Mucosa of descending colon (tissue), 3 donors: ENCODE measurements at places on chromosomes 3 and 15.

GRCh38 chr3:122394173-122394572, 10.2 kb downstream of the FAM162A start:
- no peak for DNase-seq

DNA sequence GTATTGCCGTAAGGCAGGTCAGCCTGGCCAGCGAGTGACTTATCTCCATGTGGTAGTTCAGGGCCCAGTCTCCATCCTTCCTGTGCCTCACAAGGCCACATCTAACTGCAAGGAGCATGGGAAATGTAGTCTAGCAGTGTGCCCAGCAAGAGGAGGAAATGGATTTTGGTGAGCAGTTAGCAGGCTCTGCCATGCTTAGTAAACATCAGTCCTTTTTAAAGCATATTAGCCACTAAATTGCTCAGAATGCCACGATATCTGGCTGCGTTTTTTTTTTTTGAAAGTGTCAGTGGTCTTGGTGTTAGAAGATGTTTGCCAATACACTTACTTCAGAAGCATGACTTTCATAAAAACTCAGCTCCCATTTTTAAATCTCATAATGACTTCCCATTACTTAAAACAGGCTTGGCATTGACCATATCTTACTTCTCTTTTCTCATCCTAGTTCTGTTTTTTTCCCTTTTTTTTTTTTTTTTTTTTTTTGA, 470.2 kb upstream of the TPRG1 start:
- DNase-seq, result no peak

- peak; percentile 64 for DNase-seq
Observed at GRCh38 chr15:84840741-84841429, 23.7 kb downstream of the ALPK3 start.

GRCh38 chr3:18840535-18841137, 307.7 kb upstream of the KCNH8 start:
- no peak for DNase-seq

GRCh38 chr3:12822725-12823373, 18.5 kb downstream of the RPL32 start:
- DNase-seq, result no peak

GRCh38 chr3:141812586-141812985, 49.4 kb downstream of the GRK7 start:
- DNase-seq, result no peak

DNA sequence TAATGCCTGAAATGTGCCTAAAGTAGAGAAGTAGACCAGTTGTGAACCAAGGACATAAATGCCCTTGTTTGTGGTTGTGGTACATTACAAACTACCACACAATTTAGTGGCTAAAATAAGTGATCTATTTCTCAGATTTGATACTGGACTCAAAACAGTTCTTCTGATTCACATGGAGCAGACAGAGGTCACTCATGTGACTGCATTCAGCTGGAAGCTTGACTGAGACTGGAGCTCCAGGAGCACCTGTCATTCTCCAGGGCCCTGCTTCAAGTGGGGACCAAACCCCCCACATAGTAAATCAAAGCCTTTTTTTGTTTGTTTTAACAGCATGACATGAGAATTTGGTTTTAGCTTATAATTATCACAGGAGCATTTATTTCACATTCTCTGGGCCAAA, 301.2 kb downstream of the OXSM start:
- DNase-seq, result no peak

GRCh38 chr15:75076277-75076676, 52.9 kb downstream of the PPCDC start:
- DNase-seq, result no peak

- no peak for DNase-seq
Observed at GRCh38 chr15:50190166-50190570, 8.2 kb downstream of the SLC27A2 start.

GRCh38 chr3:2568156-2568555, 469.5 kb downstream of the CNTN4 start:
- no peak for DNase-seq

DNA sequence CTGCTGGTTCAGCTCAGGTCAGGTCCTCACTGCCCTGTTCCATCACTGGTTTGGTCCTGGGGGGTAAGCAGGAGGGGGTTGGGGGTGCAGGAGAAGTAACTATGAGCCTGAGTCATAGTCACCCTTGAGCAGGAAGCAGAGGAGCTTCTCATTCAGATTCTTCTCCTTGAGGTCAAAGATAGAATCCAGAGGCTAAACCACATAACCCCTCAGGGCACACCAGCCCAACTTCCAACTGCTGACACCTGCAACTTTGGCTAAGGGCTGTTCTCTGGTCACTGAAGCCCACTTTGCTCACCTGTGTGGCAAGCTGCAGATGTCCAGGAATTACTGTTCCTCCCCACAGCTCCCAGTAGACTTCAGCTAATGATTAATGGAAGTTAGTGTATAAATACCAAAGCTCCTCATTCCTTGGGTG, 48.8 kb upstream of the LRRFIP2 start:
- no peak for DNase-seq

- DNase-seq, result no peak
Observed at GRCh38 chr3:188900421-188900951, 271.3 kb upstream of the TPRG1 start.

- DNase-seq, result peak; percentile 61
Observed at GRCh38 chr3:127026036-127026435, 43.1 kb downstream of the PLXNA1 start.

DNA sequence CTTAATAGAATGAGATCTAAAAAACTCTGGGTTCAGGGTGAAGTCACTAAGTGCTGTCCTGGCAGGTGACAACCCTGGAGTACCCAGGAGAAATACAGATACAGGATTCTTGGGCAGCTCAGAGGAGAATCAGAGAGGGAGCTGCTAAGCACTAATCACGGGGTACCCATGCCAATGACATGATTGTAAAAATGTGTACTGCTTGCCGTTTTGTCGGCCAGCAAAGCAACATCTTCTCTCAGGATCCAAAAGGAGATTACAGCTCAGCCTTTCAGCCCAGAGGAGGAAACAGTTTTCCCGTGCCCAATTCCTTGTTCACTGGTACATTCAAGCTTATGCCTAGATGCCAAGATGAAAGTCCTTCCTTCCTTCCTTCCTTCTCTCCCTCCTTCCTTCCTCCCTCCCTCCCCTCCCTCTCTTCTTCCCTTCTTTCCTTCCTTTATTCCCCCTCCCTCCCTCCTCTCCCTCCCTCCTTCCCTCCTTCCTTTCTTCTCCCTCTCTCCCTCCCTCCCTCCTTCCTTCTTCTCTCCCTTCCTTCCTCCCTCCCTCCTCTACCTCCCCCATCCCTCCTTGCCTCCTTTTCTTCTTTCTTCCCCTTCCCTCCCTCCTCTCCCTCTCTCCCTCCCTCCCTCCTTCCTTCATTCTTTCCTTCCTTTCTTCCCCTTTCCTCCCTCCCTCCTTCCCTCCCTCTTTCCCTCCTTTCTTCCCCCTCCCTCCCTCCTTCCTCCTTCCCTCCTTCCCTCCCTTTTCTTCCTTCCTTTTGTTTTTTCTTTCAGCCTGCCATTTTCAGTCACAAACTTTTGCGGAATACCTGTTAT, 4.1 kb upstream of the MINAR1 start:
- DNase-seq, result no peak

DNA sequence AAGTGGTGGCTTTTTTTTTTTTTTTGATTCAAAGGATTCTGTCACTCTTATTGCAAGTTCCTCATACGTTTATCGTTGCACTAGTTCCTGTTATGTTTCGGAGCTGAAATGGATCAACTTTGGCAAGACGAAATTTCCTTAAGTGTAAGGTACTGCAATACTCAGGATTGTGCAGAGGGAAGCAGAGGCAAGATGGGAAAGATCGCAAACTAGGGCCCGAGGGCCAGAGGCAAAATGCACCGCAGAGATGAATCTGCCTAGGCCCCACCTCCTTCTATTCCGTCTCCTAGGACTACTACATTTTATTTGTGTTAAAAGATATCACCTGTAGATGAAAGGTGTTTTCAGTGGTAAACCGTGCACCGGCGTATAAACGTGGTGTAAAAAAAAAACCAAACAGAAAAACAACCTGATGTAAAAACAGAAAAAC, 331 bp downstream of the RNU6-1 start:
- DNase-seq, result no peak

DNA sequence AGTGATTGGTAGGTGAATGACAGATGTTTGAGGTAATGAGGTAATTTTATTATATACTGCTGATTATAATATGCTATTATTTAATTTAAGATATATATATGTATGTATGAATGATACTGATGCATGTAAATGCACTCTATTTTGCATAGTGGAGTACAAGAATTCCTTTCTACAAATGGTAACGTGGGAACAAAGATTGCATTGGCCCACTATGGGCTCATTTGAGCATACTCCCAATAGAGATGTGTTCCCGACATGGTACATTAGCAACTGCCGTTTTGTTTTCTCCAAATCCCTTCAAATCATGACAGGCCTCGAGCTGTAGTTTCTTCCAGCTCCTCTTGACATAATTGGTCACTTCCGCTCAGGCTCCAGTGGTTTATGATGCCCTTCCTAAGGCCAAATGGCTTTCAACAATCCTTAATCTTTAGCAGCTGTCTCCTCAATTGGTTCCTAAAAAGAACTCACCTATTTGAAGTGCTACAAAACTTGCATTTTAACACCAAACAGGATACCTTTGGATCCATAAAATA, 266.1 kb downstream of the ADAMTSL3 start:
- DNase-seq, result no peak

DNA sequence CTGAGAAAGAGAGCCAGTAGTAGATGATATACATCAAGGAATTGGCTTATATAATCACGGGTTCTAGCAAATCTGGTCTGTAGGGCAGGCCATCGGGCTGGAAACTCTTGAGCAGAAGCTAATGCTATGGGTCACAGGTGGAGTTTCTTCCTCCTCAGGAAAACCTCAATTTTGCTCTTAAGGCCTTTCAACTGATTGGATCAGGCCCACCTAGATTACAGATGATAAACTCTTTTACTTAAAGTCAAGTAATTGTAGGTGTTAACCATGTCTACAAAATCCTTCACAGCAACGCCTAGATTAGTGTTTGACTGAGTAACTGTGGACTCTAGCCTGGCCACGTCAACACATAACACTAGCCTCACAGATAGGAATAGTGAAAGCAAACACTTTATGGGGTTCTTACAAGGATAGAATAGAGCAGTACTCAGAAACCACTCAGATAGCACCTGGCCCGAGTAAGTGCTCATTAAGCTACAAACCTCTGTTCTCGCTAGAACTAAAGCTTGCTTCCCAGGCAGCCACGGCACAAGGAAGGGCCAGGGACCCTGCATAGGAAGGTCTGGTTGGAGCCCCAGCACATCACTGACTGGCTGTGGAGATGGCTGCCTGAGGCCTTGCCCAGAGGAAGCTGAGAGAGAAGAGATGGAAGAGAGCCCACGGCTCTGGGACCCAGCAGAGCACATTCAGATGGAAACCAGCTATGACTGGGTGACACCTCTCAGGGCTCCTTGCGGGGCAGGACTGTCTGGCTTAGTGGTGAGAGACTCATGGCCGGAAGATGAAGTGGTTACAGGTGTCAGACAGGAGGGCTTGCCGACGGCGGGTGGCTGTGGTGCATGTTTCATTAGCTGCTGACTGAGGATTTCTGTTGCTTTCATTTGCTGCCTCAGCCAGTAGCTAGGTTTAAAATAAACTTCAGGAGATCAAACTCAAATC, 202.5 kb upstream of the TLE3 start:
- peak; percentile 52 for DNase-seq

GRCh38 chr3:189337673-189338091, 165.9 kb downstream of the TPRG1 start:
- no peak for DNase-seq

GRCh38 chr3:10962481-10963036, 30.0 kb upstream of the SLC6A1 start:
- DNase-seq, result no peak

GRCh38 chr15:50908209-50909009, at the start of gene AP4E1:
TSS of gene AP4E1 (plus strand) at chr15:50908683. CDS start at chr15:50908779, 96 bp downstream.
- peak; percentile 95 for DNase-seq
